HCT116 (cell line): ENCODE measurements at places on chromosomes 2 and 18. TPM values are rescaled to one million over a fixed set of nuclear protein-coding genes. Genes with fewer than 3 reads are reported as not detected.
A peak's percentile ranks its signal among the peaks of the same experiment; 100 is the strongest.

GRCh38 chr18:56999823-57000222, 147.1 kb upstream of the BOD1L2 start:
- DNase-seq = no peak

DNA sequence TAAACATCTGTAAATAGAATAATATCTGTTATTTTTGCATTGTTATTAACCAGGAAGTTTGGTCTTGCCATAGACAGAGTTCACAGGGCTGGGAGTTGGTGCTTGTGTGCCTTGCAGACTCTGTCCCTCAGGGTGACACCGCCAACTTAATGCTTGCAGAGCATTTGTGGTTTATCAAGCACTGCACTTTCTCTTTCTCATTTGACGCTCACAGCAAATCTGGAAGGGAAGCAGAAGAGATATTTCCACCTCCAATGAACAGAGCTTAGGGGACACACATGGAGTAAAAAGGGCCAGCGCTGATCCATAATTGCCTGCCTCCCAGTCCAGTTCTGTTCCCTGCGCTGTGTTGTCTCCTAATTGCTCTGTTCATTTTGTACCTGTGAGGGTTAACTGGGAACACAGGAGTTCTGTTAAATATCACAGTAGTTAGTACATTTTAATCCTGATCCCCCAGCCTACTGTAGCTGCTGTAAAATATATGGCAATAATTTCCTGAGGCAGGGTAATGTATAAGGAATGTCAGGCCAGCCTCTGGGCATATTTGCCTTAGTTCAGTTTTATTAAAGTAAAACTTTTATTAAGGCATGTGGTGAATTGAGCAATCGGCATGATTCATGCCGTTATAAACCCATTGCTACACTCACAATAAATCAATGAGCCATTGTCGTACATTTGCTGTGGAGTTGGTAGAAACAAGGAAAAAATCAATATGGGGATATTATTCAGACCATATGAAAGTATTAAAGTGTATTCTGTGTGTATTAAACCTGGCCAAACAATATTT, 182.5 kb upstream of the OSR1 start:
- peak; percentile 56 for DNase-seq

GRCh38 chr2:120629241-120629895, 106.3 kb upstream of the GLI2 start:
- DNase-seq = no peak

DNA sequence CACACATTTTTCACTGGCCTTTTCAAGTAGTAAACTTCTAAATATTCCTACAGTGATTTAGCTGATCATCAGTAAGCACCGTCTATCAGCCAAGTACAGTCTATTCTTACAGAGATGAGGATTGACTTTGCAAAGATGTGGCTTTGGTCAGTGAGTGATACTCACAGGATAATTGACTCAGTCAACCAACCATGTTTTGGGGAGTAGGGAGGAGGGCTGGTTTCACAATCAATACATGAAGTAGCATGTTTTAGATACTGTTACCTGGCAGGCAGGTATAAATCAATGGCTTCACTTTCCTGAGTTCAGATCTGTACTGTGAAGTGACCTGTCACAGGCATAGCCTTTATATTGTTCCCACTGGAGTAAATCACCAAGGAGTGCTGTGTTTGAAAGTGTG, 27.2 kb downstream of the OSBPL6 start:
- DNase-seq = no peak

DNA sequence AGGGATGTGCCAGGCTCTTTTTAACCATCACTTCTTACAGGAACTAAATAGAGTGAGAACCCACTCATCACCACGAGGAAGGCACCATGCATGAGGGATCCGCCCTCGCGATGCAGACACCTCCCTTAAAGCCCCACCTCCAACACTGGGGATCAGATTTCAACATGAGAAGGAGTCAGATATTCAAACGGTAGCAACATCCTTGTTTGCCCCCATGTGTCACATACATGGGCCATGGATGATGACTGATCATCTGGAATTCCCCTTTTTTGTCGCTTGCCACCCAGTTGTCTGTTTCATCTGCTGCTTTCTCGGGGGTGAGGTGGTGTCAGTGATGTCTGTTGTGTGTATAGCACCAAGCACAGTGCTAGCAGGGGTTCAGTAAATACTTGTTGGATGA, 57.9 kb downstream of the NCK2 start:
- DNase-seq = no peak

GRCh38 chr18:74951165-74951760, 257.7 kb downstream of the PTGR3 start:
- DNase-seq = no peak

DNA sequence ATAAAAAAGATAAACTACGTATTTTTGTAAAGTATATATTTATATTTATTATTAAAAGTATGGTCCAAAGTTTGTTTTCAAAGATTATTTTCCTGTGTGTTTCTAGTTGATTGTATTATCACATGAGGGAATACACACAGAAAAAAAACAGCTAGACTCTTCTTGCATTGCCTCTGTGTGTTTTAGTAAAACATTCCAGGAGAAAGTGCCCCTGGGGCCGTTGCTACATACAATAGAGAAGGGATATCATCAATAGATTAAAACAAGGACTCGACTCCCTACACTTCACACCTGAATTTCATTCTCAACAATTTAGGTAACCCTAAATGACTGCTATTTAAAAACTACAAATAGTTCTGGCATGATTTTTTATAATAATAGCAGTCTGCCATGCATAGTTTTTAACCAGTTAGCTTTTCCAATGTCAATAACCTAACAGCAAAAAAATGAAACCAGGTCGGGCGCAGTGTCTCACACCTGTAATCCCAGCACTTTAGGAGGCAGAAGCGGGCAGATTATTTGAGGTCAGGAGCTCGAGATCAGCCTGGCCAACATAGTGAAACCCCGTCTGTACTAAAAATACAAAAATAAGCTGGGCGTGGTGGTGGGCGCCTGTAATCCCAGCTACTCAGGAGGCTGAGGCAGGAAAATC, 171.3 kb downstream of the DNAH6 start:
- no peak for DNase-seq

GRCh38 chr2:140338795-140339194, 1558.6 kb upstream of the NXPH2 start:
- no peak for DNase-seq

GRCh38 chr2:237720957-237721356, 77.6 kb upstream of the RBM44 start:
- DNase-seq = no peak

GRCh38 chr2:228705318-228705717, 523.8 kb upstream of the SPHKAP start:
- DNase-seq = no peak

- DNase-seq = no peak
These were observed 512.2 kb upstream of the PKDCC start for GRCh38 chr2:41535575-41535974.

GRCh38 chr2:231708773-231709635, 679 bp downstream of the PTMA start:
- DNase-seq = no peak

GRCh38 chr2:33291278-33292013, 185.0 kb upstream of the RASGRP3 start:
- DNase-seq = no peak

- DNase-seq = no peak
These were observed 36.6 kb downstream of the LYPD6B start for GRCh38 chr2:149075105-149075504.

GRCh38 chr2:233990261-233990798, 60.2 kb upstream of the SPP2 start:
- DNase-seq = no peak

DNA sequence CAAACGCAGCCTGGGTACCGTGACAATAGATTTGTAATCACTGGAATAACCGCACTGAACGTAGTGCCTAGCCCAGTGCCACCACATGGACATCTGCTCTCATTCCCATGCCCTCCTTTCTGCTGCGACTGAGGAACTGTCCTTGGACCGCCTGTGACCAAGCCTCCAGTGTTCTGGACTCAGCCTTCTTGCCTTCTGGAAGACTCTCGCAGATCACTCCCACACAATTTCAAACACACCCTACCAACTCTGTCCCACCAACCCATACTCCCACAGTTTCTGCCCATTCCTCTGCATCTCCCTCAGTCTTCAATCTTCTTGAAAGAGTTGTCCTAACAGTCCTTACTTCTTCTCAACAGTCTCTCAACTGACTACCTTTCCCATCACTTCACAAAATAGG, 2.1 kb downstream of the RNF149 start:
- DNase-seq = no peak

DNA sequence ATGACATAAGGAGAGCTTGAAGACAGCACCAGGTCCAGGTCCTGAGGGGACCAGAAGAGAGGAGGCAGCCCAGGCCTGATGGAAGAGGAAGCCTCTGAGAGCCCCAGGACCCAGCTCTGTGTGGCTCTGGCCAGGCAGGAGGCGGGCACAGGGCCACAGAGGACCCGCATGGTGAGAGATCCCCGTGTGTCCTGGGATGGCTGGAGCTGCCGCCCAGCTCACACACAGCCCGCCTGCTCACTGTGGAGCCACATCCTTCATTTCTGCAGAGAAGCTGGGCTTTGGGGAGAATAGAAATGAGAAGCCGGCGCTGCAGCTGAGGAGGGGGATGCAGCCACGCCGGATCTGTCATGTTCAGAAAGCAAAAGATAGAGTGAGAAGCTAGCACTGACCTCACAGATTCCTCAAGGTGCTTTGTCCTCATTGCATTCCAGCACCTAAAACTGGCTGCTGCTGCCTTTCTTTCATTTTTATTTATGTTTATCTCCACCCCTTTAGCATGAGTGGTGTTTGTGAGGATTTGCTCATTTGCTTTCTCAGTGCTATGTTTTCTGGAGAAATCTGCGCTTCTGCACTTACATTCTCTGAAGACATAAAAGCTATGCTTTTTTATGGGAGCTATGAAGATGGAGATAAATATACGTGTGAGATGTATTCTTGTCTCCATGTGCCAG, 307.6 kb upstream of the MYT1L start:
- no peak for DNase-seq

DNA sequence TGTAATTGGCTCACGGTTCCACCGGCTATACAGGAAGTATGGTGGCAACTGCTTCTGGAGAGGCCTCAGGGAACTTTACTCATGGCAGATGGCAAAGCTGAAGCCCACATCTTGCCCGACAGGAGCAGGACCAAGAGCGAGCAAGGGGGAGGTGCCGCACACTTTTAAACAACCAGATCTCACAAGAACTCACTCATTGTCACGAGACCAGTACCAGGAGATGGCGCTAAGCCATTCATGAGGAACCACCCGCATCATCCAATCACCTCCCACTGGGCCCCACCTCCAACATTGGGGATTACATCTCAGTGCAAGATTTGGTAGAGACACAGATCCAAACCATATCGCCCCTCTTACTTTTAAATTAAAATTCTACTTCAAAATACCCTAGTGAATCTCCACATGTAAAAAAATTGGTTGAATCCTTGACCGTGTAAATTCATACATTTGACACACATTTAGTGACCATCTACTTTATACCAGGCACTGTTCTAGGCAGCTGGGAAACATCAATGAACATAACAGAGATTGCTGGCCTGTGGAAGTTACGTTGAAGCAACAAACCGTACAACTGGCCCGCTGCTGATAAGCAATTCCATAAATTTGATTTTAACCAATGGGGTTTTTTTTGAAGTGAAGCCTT, 87.6 kb downstream of the ALPK2 start:
- peak; percentile 74 for DNase-seq

DNA sequence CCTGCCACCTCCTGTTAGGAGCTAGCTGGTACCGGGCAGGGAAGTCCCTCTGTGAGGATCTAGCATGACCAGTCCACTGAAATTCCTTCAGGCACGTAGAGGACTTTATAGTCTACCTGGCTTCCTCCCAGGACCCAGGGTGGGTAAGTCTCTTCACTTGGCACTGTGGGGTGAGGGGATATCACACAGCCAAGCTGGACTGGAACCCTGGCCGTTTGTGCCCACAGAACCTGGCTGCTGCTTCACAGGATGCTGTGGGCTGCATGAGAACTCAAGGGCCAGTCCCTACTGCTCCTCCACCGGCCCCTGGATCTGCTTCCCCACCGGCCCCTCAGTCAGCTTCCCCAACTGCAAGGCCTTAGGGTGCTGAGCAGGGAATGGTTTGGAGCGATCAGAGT, 35.8 kb downstream of the HS1BP3 start:
- no peak for DNase-seq

GRCh38 chr2:197274349-197274748, 36.2 kb downstream of the ANKRD44 start:
- no peak for DNase-seq

GRCh38 chr2:112792419-112792818, 8.1 kb upstream of the IL1A start:
- DNase-seq = no peak

GRCh38 chr2:207166039-207166348, 246 bp upstream of the KLF7 start:
- peak; percentile 94 for DNase-seq

DNA sequence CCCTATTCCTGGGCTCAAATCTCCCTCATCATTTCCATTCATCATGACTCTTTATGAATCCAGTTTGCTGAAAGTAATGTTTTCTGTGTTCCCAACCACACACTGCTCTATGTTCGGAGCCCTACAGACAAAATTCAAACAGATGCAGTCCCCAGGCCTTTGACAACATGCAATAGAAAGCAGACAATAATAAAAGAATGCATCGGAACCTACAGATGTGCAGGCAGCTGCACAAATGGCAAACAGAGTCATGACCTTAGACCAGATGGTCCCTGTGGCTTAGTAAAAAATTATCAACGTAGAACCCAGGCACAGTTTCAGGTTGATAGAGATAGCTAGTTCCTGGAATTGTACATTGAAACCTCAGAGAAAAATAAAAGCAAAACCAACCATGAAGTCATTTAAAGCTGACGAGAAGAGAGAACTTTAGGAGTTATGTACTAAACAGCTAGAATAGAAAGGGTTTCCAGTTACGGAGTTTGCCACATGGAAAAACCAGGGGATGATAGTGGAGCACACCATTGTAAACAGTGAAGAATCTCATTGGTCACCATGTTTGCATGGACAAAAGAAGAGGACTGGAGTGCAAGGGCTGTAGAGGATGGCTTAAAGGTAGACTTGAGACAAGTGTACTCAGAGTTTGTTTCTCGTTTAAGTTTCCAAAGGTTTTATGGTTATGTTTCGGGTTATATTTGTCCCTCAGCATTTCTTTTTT, 23.2 kb upstream of the ACVR1 start:
- no peak for DNase-seq

DNA sequence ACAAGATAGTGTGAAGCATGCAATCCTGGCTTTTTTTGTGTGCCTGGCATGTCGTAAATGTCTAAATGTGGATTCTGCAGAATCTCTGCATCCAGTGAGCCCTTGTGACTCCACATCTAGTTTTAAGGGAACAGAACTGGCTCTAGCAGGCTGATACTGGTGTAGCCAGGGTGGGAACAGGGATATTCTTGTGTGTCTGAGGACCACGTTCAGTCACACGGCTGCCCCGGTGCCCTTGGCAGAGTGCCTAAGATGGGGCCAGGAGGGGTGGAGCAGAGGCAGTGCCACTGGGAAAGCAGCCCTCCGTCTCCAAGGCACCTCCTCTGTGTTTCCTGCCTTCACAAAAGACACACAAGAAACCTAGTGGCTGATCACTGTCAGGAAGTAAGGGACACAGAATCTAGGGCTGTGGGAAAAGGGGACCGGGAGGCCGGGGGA, 91.5 kb upstream of the PARD3B start:
- DNase-seq = no peak

The SGPP2 gene
- total RNA-seq = 1.6 TPM

The REG1B gene
- 4.2 TPM for total RNA-seq

The IL36A gene
- total RNA-seq = not detected

The TTC39C gene
- total RNA-seq = 24.8 TPM

The EML6 gene
- total RNA-seq = 6.6 TPM

The PLA2R1 gene
- total RNA-seq = 0.34 TPM

The INPP5D gene
- total RNA-seq = 1.8 TPM

The TBC1D8 gene
- total RNA-seq = 44.0 TPM

The SLC5A7 gene
- not detected for total RNA-seq

The AFF3 gene
- 0.61 TPM for total RNA-seq

The GULP1 gene
- total RNA-seq = 76.0 TPM

The GLI2 gene
- total RNA-seq = 3.4 TPM

The PARD6G gene
- 12.8 TPM for total RNA-seq

The MC2R gene
- not detected for total RNA-seq
